ENCODE measurements at places on chromosomes 7 and 10. TPM values are rescaled to one million over a fixed set of nuclear protein-coding genes. Genes with fewer than 3 reads are reported as not detected.

- peaks cover 30% of the 10 kb centered on the region for H3K4me1 ChIP-seq
- H3K36me3 ChIP-seq, result peaks cover 63% of the 10 kb centered on the region
- H3K27me3 ChIP-seq, result no peaks in the 10 kb centered on the region
- peak overlapping the region; percentile 90 for H3K27ac ChIP-seq
- H3K4me3 ChIP-seq, result no peak overlapping the region
These were observed 28.5 kb upstream of the CRYGN start for GRCh38 chr7:151468217-151469018.

GRCh38 chr10:86288695-86289576, 77.7 kb downstream of the GRID1 start:
- no peaks in the 10 kb centered on the region for H3K36me3 ChIP-seq
- no peak overlapping the region for H3K27ac ChIP-seq
- H3K4me3 ChIP-seq, result no peak overlapping the region
- no peak for DNase-seq
- H3K4me1 ChIP-seq, result no peaks in the 10 kb centered on the region

DNA sequence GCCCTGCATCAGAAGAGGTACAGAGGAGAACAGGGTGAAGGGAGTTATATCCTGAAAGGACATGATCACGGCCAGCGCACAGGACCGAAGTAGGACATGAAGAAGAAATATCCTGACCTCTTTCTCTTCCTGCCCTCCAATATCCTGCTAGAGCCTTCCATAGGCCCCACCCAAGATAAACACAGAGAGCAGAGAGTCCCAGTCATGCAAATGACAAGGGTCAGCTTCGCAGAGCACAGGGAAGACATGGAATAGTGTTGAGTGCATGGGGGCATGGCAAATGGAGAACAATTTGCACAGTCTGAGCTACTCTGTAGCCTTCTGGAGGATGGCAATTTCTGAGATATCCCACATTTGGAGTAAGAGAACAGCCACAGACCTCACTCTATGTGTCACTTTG, 371.4 kb downstream of the GRM8 start:
- no peaks in the 10 kb centered on the region for H3K4me1 ChIP-seq
- no peaks in the 10 kb centered on the region for H3K27me3 ChIP-seq
- H3K4me3 ChIP-seq, result no peak overlapping the region
- DNase-seq, result no peak

DNA sequence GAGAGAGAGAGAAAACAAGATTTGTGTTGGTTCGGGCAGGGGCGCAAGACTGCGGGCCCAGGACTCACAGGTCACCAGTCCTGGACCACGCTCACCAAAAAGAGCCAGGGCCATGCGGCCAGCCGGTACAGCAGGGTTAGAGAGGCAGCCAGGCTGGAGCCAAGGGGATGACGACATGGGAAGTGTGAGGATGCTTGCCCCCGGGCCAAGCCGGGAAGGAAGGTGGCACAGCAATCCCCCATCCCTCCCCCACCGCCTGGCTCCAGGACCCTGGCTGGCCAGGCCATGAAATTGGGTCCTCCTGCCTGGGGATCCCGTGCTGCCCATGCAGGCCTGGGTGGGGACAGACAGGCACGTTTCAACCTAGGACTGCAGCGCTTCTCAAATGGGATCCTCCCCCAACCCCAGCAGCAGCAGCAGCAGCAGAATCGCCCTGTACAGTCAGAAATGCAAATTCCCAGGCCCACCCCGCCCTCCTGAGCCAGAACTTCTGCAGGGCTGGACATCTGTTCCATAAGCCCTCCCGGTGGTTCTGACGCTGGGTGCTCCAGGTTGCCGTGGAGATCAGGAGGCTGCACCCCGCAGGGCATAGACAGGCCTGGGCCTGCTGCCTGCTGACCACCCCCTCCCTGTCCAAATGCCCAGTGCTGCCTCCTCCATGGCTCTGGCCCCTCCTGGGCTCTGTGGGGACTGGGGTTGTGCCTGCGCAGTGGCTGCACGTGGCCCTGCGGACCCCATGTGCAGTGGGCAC, 35.0 kb downstream of the YKT6 start:
- DNase-seq, result no peak
- H3K27me3 ChIP-seq, result no peaks in the 10 kb centered on the region
- no peaks in the 10 kb centered on the region for H3K4me1 ChIP-seq
- no peaks in the 10 kb centered on the region for H3K36me3 ChIP-seq
- H3K4me3 ChIP-seq, result no peak overlapping the region

DNA sequence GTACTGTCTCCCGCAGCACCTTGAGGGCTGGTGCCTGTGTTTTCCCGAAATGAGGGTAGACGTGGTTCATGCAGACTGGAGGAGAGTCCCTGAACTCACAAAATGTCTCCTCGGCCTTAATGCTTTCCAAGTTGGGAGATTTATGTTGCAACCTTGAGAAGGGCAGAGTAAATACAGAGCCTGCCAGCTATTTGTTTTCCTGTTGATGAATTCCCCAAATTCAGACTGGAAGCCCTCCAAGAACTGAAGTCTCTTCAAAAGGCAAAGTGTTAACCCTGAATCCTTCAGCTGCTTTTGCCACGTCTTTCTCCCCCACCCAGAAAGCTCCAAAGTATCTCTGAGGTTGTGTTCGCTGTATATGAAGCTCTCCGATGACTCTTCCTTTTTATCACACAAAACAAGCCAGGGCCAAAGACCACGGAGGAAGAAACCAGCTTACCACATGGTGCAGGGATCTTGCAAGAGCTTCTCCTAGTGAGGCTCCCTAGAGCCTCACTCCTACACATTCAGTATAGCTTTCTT, 254.7 kb upstream of the NFE2L3 start:
- no peaks in the 10 kb centered on the region for H3K36me3 ChIP-seq
- no peak overlapping the region for H3K27ac ChIP-seq
- H3K4me3 ChIP-seq, result no peak overlapping the region
- H3K4me1 ChIP-seq, result peaks cover 9% of the 10 kb centered on the region

DNA sequence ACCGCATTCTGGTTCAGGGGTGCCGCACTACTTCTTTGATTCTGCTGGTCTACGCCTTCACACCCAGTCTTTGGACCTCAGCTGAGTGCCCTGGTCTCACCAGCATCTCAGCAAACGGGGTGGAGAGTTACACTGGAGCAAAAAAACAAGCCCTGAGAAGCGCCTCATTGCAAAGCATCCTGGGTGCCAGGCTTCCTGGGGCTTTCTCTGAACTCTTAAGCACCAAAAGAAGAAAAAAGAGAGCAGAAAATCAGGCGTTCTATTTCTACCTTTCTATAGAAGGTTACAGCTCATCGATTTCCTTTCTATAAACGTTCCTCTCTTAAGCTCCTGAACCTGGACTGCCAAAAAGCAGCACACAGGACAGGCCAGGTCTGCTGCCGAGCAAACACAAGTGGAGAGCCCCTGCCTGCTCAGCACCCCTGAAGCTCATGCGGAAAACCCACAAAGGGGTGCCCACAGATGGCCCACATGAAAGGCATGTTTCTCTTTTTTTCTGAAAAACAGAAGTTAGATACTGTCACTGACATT, 217.9 kb downstream of the SFMBT2 start:
- no peak overlapping the region for H3K27ac ChIP-seq
- no peaks in the 10 kb centered on the region for H3K27me3 ChIP-seq
- H3K36me3 ChIP-seq, result no peaks in the 10 kb centered on the region
- H3K4me3 ChIP-seq, result no peak overlapping the region

Gene GIMAP5
- 16.9 TPM for total RNA-seq

GRCh38 chr10:124248056-124249045, 155.0 kb upstream of the CHST15 start:
- no peaks in the 10 kb centered on the region for H3K4me1 ChIP-seq
- H3K27me3 ChIP-seq, result no peaks in the 10 kb centered on the region
- no peaks in the 10 kb centered on the region for H3K36me3 ChIP-seq
- peak; percentile 6 for DNase-seq

GRCh38 chr10:17792991-17793390, 16.2 kb upstream of the MRC1 start:
- H3K4me1 ChIP-seq, result no peaks in the 10 kb centered on the region
- H3K4me3 ChIP-seq, result no peak overlapping the region
- no peaks in the 10 kb centered on the region for H3K36me3 ChIP-seq
- H3K27me3 ChIP-seq, result no peaks in the 10 kb centered on the region
- no peak overlapping the region for H3K27ac ChIP-seq

GRCh38 chr10:13707156-13707881, 120.6 kb downstream of the PRPF18 start:
- peak overlapping the region; percentile 53 for H3K4me3 ChIP-seq
- peaks cover 27% of the 10 kb centered on the region for H3K4me1 ChIP-seq
- H3K27ac ChIP-seq, result peak overlapping the region; percentile 38
- H3K27me3 ChIP-seq, result no peaks in the 10 kb centered on the region
- peak; percentile 71 for DNase-seq
- H3K36me3 ChIP-seq, result no peaks in the 10 kb centered on the region

DNA sequence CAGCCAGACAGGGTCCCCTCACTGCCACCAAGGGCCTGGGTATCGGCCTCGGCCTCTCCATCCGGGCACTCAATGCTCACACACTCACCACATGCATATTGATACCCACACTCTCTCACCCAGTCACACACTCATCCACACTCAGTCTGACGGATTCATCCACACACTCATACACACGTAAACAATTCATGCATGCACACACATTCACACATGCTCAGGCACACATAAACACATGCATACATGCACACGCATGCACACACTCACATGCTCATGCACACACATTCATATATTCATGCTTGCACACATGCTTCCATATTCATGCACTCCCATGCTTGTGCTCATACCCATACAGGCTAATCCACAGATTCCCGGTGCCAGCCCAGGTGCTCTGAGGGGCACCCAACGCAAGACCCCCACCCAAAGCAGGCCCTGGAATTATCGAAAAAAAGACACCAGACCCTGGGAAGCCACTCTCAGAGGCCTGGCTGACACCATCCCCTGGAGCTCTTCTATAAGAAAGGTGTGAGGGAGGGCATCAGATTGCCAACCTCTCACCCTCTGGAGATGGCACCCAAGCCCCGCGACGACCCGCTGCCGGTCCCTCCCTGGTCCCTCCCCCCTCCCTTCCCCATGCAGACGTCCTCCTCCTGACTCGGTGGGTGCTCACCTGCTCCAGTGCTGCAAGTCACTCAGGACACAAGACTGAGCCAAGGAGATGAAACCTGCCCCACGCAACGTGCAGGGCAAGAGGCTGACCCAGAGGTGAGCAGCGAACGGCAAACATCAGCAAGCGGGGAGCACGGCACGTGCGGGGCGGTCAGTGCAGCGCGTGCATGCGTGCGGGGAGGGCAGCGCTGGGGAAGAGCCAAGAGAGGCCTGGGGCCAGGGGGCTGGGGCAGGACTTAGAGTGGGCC, 15.2 kb downstream of the STK32C start:
- no peaks in the 10 kb centered on the region for H3K27me3 ChIP-seq
- H3K36me3 ChIP-seq, result no peaks in the 10 kb centered on the region
- DNase-seq, result no peak
- H3K4me1 ChIP-seq, result no peaks in the 10 kb centered on the region
- H3K4me3 ChIP-seq, result no peak overlapping the region

Gene CHAT
- not detected for total RNA-seq

DNA sequence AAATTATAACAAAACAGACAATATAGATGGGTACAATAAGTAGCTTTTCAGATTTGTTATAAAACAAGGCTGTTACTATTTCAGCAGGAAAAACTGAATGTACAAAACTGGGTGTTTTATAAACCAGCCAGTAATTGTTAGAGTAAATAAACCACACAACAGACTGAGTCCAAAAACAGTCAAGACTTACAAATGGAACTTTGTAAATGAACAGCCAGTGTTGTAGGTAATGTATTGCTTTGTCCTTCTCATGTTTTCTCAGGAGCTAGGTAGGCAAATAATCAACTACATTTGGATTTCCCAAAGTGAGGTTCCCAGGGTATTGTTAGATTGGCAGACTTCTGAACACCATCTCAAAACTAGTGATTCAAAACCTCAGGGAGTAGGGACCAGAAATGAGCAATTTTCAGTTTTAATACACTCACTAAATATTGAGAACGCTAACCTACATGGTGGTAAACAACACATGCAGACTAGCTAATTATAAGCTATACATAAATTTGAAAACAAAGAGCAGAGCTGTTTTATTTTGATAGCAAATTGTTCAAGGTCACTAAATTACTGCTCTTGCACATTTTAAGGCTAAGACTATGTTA, 36.2 kb downstream of the HERPUD2 start:
- no peaks in the 10 kb centered on the region for H3K4me1 ChIP-seq
- H3K4me3 ChIP-seq, result no peak overlapping the region
- DNase-seq, result no peak
- no peak overlapping the region for H3K27ac ChIP-seq
- H3K27me3 ChIP-seq, result no peaks in the 10 kb centered on the region

- no peak overlapping the region for H3K27ac ChIP-seq
- H3K27me3 ChIP-seq, result no peaks in the 10 kb centered on the region
- no peaks in the 10 kb centered on the region for H3K36me3 ChIP-seq
- no peak overlapping the region for H3K4me3 ChIP-seq
- DNase-seq, result no peak
These were observed 47.4 kb upstream of the LRRN3 start for GRCh38 chr7:111043561-111043960.

DNA sequence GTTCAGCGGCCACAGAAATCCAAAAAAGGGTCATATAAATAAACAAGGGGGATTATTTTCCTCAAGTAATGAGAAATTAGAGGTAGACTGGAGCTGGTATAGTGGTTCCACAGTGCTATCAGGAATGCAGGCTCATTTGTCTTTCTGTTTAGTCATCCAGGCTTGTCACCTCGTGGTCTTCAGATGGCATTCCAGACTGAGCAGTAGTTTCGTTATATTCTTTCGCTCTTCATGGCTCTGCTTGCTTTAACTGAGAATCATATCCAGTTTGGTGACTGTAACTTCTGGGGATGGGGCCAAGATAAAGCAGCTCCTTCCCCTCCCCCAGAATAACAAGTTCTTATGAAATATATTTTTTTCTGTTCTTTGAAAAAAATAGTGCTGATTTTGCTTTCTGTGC, 9.5 kb downstream of the ANKIB1 start:
- no peak for DNase-seq
- H3K4me3 ChIP-seq, result no peak overlapping the region
- H3K4me1 ChIP-seq, result peaks cover 39% of the 10 kb centered on the region
- H3K27ac ChIP-seq, result no peak overlapping the region
- no peaks in the 10 kb centered on the region for H3K36me3 ChIP-seq

GRCh38 chr7:21898265-21898930, 47.3 kb downstream of the CDCA7L start:
- no peaks in the 10 kb centered on the region for H3K36me3 ChIP-seq
- H3K4me1 ChIP-seq, result no peaks in the 10 kb centered on the region
- H3K4me3 ChIP-seq, result no peak overlapping the region

Gene CHCHD2
- total RNA-seq, result 544 TPM

- H3K4me3 ChIP-seq, result no peak overlapping the region
- no peak for DNase-seq
- H3K27me3 ChIP-seq, result no peaks in the 10 kb centered on the region
- peaks cover 13% of the 10 kb centered on the region for H3K4me1 ChIP-seq
- no peak overlapping the region for H3K27ac ChIP-seq
These were observed 2.6 kb upstream of the ZNF746 start for GRCh38 chr7:149500201-149500600.

Gene PCLO
- 0.05 TPM for total RNA-seq

Gene STAG3
- 0.13 TPM for total RNA-seq

Gene SRGN
- 27.1 TPM for total RNA-seq

DNA sequence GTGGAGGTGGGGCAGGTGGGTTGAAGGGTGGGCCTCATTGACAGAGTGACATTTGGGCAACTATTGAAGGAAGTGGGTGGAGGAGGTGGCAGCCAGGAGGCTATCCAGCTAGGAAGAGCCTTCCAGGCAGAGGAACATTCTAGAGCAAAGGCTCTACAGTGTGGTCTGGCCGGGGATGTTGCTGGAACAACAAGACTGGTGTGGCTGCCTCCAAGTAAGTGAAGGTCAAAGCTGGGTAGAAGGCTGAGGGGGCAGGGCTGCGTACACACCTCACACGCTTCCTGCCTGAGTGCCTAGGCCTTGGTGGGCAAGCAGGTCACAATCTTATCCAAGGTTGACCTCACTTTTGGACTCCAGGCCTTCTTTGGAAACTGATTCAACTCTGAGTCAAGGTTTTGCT, 6.6 kb downstream of the CPA1 start:
- DNase-seq, result no peak
- H3K4me1 ChIP-seq, result peaks cover 10% of the 10 kb centered on the region
- H3K27me3 ChIP-seq, result no peaks in the 10 kb centered on the region
- H3K27ac ChIP-seq, result no peak overlapping the region
- no peak overlapping the region for H3K4me3 ChIP-seq

All from gastrocnemius medialis (tissue), 4 donors.